Ovary (tissue), 10 donors: ENCODE measurements at places on chromosomes 7 and 10. TPM values are rescaled to one million over a fixed set of nuclear protein-coding genes. Genes with fewer than 3 reads are reported as not detected.

PDGFA gene
- total RNA-seq: 19.0 TPM

ADRB1 gene
- not detected for total RNA-seq

HOXA1 gene
- 1.1 TPM for total RNA-seq

GRCh38 chr10:60717852-60718251, 60.4 kb upstream of the CDK1 start:
- no peaks in the 10 kb centered on the region for H3K36me3 ChIP-seq
- no peak for DNase-seq
- no peak overlapping the region for H3K4me3 ChIP-seq
- no peaks in the 10 kb centered on the region for H3K27me3 ChIP-seq
- peaks cover 3% of the 10 kb centered on the region for H3K4me1 ChIP-seq

- peak; percentile 78 for DNase-seq
- H3K4me1 ChIP-seq: no peaks in the 10 kb centered on the region
- no peak overlapping the region for H3K4me3 ChIP-seq
- no peaks in the 10 kb centered on the region for H3K27me3 ChIP-seq
Observed at GRCh38 chr7:44921607-44922350, 36.4 kb upstream of the PURB start.

DNA sequence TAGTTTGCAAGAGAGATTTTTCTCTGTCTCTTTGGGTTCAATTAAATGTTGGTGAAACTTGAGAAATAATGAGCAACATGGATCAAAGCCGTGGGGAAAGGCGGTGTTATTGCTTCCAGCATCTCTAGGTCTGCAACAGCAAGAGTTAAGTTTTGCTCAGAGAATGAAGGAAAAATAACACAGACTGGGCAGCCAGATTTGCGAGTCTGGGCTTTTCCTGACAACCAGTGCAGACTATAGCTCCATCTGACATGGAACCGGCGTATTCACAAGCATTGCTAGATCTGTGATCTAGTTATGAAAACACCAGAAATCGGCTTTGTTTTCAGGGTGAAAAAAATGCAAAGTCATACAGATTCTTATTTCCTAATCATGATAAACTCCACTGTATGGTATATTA, 110.4 kb downstream of the CAMK1D start:
- peaks cover 1% of the 10 kb centered on the region for H3K4me1 ChIP-seq
- no peak overlapping the region for H3K4me3 ChIP-seq
- H3K27me3 ChIP-seq: no peaks in the 10 kb centered on the region
- H3K27ac ChIP-seq: no peak overlapping the region
